ENCODE measurements at places on chromosomes 5 and 9. TPM values are rescaled to one million over a fixed set of nuclear protein-coding genes. Genes with fewer than 3 reads are reported as not detected.

The CXCL14 gene
- polyA plus RNA-seq, result 613 TPM

The C5orf58 gene
- not detected for polyA plus RNA-seq

The RGMB gene
- polyA plus RNA-seq, result 16.3 TPM

The PHF24 gene
- polyA plus RNA-seq, result 0.04 TPM

The ARL10 gene
- 2.4 TPM for polyA plus RNA-seq

The FAM151B gene
- polyA plus RNA-seq, result 0.80 TPM

The SPATA31E1 gene
- not detected for polyA plus RNA-seq

The IFNA5 gene
- not detected for polyA plus RNA-seq

DNA sequence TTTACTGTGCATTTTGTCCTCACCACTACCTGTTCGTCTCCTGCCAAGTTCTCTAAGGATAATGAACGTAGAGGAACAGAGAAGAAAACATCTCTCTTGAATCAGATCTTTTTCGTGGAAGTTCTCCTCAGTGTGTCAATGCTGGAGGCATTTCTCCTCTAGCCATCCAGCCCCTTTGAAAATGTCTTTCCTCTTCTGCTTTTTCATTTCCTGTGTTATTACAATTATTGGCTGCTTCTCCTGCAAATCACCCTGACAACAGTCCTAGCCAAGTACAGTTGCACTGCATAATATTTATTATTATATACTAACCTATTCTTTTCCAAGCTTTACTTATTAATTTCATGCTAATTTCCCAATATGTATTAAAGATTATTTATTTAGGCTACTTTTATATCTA, 61.8 kb upstream of the TRPM3 start:
- H3K27ac ChIP-seq, result no peak overlapping the region
- H3K27me3 ChIP-seq, result no peaks in the 10 kb centered on the region
- no peaks in the 10 kb centered on the region for H3K36me3 ChIP-seq
- H3K4me1 ChIP-seq, result no peaks in the 10 kb centered on the region
- DNase-seq, result no peak

GRCh38 chr5:96247097-96247701, 185.8 kb downstream of the PCSK1 start:
- H3K4me1 ChIP-seq, result peaks cover 63% of the 10 kb centered on the region
- peak overlapping the region; percentile 15 for H3K4me3 ChIP-seq
- peak; percentile 62 for DNase-seq
- H3K27ac ChIP-seq, result peak overlapping the region; percentile 85
- H3K36me3 ChIP-seq, result no peaks in the 10 kb centered on the region
- H3K27me3 ChIP-seq, result no peaks in the 10 kb centered on the region

DNA sequence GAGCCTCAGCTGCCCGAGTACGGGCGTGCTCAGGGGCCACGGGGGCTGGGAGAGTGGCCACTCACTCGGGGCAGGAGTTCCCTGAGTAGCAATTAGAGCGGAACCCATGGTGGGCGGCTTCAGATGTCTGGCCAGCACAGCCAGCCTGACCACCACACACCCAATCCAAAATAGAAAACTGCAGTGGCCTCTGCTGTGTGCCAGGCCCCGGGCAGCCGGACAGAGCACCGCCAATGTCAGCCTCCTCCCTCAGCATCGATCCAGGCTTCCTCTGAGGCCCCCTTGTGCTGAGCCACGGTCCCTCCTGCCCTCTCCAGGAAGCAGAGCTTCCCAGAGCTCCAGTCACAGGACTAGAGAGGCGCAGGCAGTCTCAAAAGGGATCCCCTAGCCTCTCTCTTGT, 2.7 kb downstream of the ADAMTS2 start:
- H3K36me3 ChIP-seq, result no peaks in the 10 kb centered on the region
- peaks cover 42% of the 10 kb centered on the region for H3K27me3 ChIP-seq
- H3K27ac ChIP-seq, result no peak overlapping the region
- no peak for DNase-seq

DNA sequence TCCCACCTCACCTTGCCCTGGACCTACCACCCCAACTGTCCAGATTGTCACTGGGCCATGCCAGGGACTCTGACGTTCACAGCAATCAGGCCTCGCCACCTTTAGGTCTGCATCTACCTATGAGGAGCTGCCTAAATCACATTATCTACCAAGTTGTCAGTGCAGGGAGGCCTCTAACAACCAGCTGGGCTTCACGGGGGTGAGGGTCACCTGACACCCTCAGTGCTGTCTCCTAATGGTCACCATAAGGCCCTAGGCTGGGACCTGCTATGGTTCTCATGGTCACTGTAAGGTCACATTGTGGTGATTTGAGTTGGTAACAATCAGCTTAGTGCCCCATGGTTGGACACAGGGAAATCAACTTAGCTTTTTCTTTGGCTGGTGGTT, 119.2 kb upstream of the CXCL14 start:
- DNase-seq, result no peak
- peaks cover 19% of the 10 kb centered on the region for H3K4me1 ChIP-seq
- no peaks in the 10 kb centered on the region for H3K27me3 ChIP-seq
- no peak overlapping the region for H3K27ac ChIP-seq

- no peak for DNase-seq
- H3K4me1 ChIP-seq, result no peaks in the 10 kb centered on the region
- H3K36me3 ChIP-seq, result no peaks in the 10 kb centered on the region
- peaks cover 3% of the 10 kb centered on the region for H3K27me3 ChIP-seq
- no peak overlapping the region for H3K4me3 ChIP-seq
These were observed 20.0 kb downstream of the PITX1 start for GRCh38 chr5:135013947-135014570.

GRCh38 chr5:74311961-74312360, 328.6 kb downstream of the ENC1 start:
- no peak overlapping the region for H3K4me3 ChIP-seq
- no peak overlapping the region for H3K27ac ChIP-seq
- H3K36me3 ChIP-seq, result no peaks in the 10 kb centered on the region
- H3K27me3 ChIP-seq, result no peaks in the 10 kb centered on the region

GRCh38 chr9:18705796-18706392, 231.9 kb downstream of the ADAMTSL1 start:
- H3K4me3 ChIP-seq, result no peak overlapping the region
- H3K36me3 ChIP-seq, result no peaks in the 10 kb centered on the region
- H3K27me3 ChIP-seq, result no peaks in the 10 kb centered on the region

DNA sequence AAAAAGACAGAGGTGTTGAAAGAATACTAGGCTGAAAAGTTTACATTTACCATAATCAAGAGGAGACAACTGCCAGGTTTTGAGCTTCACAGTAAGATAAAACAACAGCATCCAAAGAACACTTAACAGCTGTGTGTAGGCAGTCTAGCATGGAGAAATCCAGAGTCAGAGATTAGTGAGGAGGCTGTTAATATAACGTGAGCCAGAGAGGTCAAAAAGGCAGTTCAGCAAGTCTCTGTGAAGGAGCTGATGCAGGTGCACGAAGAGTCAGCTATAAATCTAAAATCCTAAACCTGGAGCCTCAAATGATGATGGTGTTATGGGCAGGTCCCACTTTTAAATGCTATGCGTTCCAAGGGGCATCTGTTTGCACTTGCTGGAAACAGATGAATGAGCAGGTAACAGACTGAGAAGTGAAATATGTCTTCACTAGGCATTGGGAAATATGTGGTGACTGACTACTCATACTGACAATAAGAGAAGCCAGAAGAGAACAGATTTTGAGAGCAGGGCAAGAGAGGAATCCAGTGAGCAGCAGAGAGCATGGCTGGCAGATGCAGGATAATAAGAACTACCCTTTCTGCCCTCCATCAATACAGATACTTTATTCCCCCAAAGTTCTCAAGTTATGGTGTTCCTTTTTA, 8.7 kb downstream of the APTX start:
- no peak for DNase-seq
- no peak overlapping the region for H3K27ac ChIP-seq
- no peaks in the 10 kb centered on the region for H3K27me3 ChIP-seq
- no peak overlapping the region for H3K4me3 ChIP-seq

GRCh38 chr9:76022317-76022716, 131.8 kb downstream of the PCSK5 start:
- no peak overlapping the region for H3K4me3 ChIP-seq
- H3K27ac ChIP-seq, result no peak overlapping the region
- no peaks in the 10 kb centered on the region for H3K27me3 ChIP-seq
- H3K36me3 ChIP-seq, result peaks cover 1% of the 10 kb centered on the region
- no peak for DNase-seq

GRCh38 chr9:128120061-128120740, 7.3 kb downstream of the PTGES2 start:
- DNase-seq, result no peak
- H3K4me3 ChIP-seq, result no peak overlapping the region
- peaks cover 6% of the 10 kb centered on the region for H3K4me1 ChIP-seq
- peaks cover 31% of the 10 kb centered on the region for H3K36me3 ChIP-seq

GRCh38 chr5:4716781-4717180, 423.3 kb upstream of the ADAMTS16 start:
- no peaks in the 10 kb centered on the region for H3K4me1 ChIP-seq
- H3K27me3 ChIP-seq, result no peaks in the 10 kb centered on the region
- H3K27ac ChIP-seq, result no peak overlapping the region

GRCh38 chr5:75438722-75439121, 72.7 kb downstream of the CERT1 start:
- no peaks in the 10 kb centered on the region for H3K4me1 ChIP-seq
- H3K4me3 ChIP-seq, result no peak overlapping the region
- H3K27ac ChIP-seq, result no peak overlapping the region
- DNase-seq, result no peak
- H3K27me3 ChIP-seq, result no peaks in the 10 kb centered on the region

GRCh38 chr5:138149530-138149929, 10.3 kb upstream of the NME5 start:
- no peaks in the 10 kb centered on the region for H3K36me3 ChIP-seq
- no peaks in the 10 kb centered on the region for H3K27me3 ChIP-seq
- no peak overlapping the region for H3K4me3 ChIP-seq
- H3K4me1 ChIP-seq, result peaks cover 7% of the 10 kb centered on the region
- DNase-seq, result no peak
- no peak overlapping the region for H3K27ac ChIP-seq

DNA sequence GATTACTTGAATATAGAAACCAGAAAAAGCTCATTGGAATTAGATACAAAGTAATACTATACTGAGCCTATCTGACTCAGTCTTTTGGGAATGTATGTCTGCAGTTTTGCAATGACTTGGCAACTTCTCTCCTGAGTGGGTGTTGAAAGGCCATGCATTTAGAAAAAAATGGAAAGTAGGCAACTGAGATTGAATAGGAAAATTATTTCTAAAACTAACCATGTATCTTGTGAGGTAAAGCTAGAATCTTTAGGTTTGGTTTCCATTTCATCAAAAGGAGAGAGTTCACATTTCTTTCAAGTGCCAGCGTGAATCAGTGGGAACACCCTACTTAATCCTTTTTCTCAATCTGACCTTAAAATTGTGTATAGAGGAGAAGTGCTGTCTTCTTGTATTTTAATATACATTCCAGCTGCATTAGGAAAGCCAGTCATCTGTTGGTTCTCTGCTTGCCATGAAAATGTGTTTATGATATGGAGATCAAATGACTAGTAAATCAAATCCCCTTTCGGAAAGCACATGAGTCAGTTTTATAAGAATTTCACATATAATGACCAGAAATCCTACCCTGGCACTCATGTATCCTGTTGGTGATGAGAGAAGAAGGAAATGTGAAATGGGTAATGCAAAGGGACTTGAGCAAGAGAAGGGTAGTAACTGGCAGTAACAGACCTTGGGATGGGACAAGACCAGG, 30.4 kb downstream of the NFX1 start:
- no peak for DNase-seq
- H3K27ac ChIP-seq, result peak overlapping the region; percentile 75
- no peak overlapping the region for H3K4me3 ChIP-seq

DNA sequence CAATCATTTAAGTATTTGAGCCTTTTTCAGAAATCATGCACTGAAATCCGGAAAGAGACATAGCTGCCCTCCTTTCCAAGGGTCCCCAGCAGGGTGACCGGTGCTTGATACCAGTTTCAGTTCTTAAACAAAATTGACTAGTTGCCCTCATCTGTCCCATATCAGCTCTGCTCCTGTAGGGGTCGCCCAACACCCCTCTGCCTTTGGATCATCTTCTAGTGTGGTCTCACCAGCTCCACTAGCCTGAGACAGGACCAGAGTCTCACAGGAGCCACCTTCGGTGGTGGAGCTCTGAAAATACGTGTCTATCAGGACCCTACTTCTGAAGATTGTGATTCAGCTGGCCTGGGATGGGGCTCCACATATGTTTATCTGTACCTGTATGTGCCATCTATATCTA, 428.2 kb downstream of the ENC1 start:
- no peaks in the 10 kb centered on the region for H3K4me1 ChIP-seq
- no peaks in the 10 kb centered on the region for H3K27me3 ChIP-seq
- H3K27ac ChIP-seq, result no peak overlapping the region
- no peaks in the 10 kb centered on the region for H3K36me3 ChIP-seq
- no peak overlapping the region for H3K4me3 ChIP-seq

DNA sequence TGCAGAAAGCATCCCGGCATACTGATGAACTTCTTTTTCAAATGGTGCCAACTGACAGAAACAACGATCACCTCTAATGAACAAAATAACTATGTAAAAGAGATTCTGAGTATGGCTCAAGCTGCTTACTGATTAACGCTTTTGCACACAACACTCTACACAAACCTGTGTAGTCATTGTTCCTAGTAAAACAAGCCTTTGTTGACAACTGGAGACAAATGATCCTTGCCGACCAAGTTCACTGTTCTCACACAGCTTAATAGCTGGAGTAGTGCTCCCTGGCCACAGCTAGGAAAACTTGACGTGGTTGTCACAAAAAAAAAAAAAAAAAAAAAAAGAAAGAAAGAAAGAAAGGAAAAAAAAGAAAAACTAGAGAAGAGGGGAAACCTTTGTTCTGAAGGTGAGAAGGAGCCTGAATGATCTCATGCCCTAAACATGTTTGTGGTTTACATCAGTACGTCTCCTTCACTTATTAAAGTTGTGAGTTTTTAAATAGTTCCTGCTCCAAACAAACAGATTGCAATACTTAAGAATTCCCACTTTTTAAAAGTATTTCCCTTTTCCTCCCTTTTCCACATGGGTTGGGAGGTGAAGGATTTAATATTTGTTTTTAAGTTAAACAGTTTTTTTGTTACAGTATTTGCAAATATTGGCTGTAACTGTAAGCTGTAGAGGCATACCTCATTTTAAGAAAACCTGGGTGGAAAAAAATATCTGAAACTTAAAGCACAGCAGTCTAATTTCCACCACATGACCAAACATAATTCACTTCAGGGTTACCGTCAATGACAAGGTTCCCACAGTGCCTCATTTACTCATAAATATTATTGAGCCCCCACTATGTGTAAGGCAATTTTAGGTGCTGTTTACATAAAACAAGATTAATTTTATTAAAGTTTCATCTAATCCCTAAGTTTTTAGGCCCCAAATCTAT, 63.7 kb downstream of the GLIS3 start:
- no peak for DNase-seq
- H3K4me1 ChIP-seq, result peaks cover 25% of the 10 kb centered on the region
- peak overlapping the region; percentile 59 for H3K27ac ChIP-seq

DNA sequence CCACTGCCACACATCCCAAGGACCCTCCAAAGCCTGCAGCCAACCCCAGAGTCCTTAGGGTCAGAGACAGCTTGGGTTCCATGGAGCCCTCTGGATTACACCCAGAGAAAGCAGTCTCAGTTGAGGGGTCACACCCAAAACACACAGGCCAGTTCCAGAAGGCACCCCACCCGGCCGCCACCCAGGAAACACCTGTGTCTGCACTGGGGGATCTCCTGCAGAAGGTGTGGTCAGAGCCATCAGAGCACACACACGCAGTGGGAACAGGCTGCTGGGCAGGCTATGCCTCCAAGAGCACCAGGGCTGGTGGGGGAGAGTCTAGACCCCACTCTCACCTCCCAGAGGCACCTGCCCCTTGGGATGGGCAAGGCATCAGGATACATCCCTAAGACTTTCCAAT, 27.3 kb downstream of the NIPAL4 start:
- H3K4me3 ChIP-seq, result no peak overlapping the region
- no peak for DNase-seq
- H3K4me1 ChIP-seq, result no peaks in the 10 kb centered on the region
- no peaks in the 10 kb centered on the region for H3K27me3 ChIP-seq
- no peak overlapping the region for H3K27ac ChIP-seq

GRCh38 chr5:149151717-149152116, 10.4 kb downstream of the ABLIM3 start:
- no peaks in the 10 kb centered on the region for H3K36me3 ChIP-seq
- H3K27me3 ChIP-seq, result no peaks in the 10 kb centered on the region
- H3K27ac ChIP-seq, result no peak overlapping the region

Measured in keratinocyte (primary cell).